ENCODE measurements at places on chromosomes 12 and 14.

- no peak for DNase-seq
These were observed 558.2 kb upstream of the MIS18BP1 start for GRCh38 chr14:45811155-45811554.

DNA sequence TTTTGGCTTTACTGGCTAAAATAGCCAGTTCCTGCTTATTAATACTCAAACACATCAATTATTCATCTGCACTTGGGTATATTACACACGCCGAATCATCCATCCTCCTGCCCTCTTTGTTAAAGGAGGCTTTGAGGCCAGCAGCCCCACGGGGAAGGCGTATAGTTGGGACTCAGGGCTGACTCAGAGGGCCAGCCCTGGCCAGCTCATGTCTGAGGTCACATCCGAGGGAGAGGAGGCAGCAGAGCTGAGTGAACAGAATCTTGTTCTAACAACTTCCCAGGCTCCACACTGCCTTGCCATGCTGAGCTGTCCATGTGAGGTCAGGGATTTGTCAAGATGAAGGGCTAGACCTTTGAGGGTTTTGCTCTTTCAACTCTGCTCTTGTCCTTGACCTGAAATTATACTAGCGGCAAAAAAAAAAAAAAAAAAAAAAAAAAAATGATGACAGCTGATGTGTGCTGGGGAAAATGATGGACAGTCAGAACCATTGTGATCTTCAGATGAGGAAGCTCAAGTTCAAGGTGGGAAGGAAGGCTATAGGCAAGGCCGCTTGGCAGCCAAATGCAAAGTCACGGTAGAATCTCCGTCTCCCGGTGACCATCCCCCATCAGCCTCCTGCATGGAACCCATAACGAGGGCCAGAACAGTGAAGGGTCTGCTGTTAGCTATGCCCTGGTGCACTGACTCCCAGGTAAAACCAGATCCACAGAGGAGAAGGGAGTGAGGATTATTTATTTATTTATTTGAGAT, 12.5 kb upstream of the MARK3 start:
- DNase-seq: no peak

GRCh38 chr14:99441157-99441870, 39.3 kb downstream of the SETD3 start:
- DNase-seq: no peak

DNA sequence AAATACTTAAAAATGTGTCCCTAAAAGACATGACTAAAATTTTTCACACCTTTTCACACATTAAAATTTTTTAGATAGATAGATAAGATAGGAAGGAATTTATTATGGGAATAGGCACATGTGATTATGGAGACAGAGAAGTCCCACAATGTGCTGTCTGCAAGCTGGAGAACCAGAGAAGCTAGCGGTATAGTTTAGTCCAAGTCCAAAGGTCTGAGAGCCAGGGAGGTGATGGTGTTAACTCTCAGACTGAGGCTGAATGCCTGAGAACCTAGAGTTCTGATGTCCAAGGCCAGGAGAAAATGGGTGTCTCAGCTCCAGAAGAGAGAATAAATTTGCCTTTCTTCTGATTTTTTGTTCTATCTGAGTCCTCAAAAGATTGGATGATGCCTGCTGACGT, 65.7 kb downstream of the POLR3B start:
- DNase-seq: no peak

GRCh38 chr12:98022961-98023360, 492.4 kb upstream of the TMPO start:
- no peak for DNase-seq

- DNase-seq: no peak
These were observed 9.0 kb downstream of the TPH2 start for GRCh38 chr12:71947645-71948105.

- no peak for DNase-seq
These were observed 8.3 kb upstream of the CRY1 start for GRCh38 chr12:107101651-107102050.

DNA sequence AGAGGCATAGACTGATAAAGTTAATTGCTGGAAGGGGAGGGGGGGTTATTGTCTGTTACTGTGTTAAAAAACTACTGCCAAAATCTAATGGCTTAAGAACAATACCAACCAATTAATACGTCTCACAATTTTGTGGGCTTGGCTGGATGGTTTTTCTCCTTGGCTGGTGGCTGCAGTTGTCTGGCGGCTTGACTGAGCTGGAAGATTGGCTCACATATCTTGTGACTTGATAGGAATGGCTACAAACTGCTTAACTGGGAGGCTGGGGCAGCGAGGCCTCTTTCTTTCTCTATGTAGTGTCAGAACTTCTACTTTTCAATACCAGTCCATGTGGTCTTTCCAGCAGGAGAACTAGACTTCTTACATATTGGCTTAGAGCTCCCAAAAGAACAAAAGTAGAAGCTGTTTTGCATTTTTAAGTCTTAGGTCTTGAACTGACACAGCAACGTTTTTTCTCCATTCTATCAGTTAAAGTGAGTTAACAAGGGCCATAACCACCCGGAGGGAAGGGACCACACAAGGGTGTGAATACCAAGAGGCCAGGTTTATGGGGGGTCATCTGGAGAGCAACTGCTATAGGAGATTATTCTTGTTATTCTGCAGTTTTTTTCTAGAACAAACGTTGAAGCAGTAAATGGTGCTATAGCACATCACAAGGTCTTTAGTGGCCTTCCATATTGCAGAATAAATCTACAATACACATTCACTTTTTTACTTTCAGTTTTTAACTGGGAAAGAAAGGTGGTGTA, 46.9 kb downstream of the ZDHHC17 start:
- DNase-seq: no peak

GRCh38 chr14:100803226-100803625, 22.7 kb upstream of the MEG3 start:
- DNase-seq: no peak
